ENCODE measurements at places on chromosomes 6 and 20. TPM values are rescaled to one million over a fixed set of nuclear protein-coding genes. Genes with fewer than 3 reads are reported as not detected.

The POU3F2 gene
- polyA plus RNA-seq, result not detected

The PPP1R3D gene
- 5.6 TPM for polyA plus RNA-seq

The PERP gene
- polyA plus RNA-seq, result 41.0 TPM

The OR2H2 gene
- not detected for polyA plus RNA-seq

The SYCP2 gene
- 1.6 TPM for polyA plus RNA-seq

The APOBEC2 gene
- polyA plus RNA-seq, result 72.3 TPM

The LPA gene
- polyA plus RNA-seq, result not detected

The SSTR4 gene
- polyA plus RNA-seq, result not detected

GRCh38 chr6:139857143-139857542 is 482.7 kb upstream of the CITED2 start:
- H3K36me3 ChIP-seq, result no peaks in the 10 kb centered on the region
- H3K27me3 ChIP-seq, result no peaks in the 10 kb centered on the region
- H3K4me1 ChIP-seq, result no peaks in the 10 kb centered on the region
- H3K4me3 ChIP-seq, result no peak overlapping the region
- no peak overlapping the region for H3K27ac ChIP-seq

GRCh38 chr6:47788498-47788884 is 6.7 kb downstream of the OPN5 start:
- no peak for DNase-seq
- H3K27me3 ChIP-seq, result no peaks in the 10 kb centered on the region
- peaks cover 7% of the 10 kb centered on the region for H3K4me1 ChIP-seq
- H3K27ac ChIP-seq, result no peak overlapping the region
- no peaks in the 10 kb centered on the region for H3K36me3 ChIP-seq

DNA sequence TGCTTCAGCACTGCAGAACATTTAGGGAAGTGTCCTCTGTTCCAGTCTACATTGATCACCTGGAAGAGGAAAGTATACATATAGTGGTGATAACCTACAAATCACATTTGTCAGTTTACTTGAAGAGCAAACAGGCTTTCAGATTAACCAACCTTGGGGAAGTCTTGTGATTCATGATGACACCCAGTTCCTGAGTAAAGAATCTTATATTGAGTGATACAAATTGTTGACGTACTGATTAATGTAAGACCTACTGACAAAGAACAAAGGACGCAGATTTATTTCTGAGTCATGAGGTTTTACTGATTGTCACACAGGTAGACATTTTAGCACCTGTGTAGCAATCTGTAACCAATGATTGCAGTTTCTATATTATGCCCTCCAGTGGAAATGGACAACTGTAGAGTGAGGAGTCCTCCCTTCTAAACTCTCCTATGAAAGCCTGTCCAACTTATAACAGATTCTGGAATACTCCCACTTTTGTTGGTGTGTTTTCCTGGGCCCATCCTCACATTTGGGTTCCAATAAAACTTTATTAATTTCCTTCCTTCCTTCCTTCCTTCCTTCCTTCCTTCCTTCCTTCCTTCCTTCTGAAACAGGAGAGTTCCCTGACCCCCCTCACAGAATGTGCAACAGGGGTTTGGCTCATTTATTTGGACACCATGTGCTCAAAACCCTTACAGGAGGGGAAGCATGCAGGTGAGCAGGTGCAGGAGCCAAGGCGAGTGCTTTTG is 113.5 kb downstream of the SLC35B3 start:
- no peaks in the 10 kb centered on the region for H3K27me3 ChIP-seq
- H3K36me3 ChIP-seq, result no peaks in the 10 kb centered on the region
- no peak overlapping the region for H3K4me3 ChIP-seq

DNA sequence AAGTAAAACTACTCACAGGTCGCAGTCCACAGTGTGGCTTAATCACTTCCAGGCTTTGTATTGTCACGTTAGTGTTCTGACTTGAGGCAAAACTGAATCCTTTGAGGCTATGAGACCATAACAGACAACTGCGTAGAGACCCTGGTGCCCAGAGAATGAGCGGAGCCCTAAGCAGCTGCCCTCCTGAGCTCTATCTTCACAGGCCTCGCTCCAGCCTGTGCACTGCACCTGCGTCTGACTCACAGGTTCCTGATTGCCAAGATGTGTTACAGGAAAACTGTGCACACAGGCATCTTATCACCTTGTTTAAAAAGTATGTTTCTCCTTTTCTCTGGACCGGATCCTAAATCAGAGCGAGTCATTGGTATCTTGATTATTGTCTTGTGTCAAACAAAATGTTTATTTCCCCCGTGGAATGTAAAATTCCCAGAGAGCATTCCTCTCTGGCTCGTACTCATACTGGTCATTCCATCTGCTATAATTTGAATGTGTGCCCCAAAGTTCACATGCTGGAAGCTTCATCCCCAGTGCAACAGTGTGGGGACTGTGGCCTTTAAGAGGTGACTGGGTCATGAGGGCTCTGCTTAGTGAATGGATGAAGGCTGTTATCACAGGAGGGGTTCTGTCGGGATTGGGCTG is 25.7 kb downstream of the PRR18 start:
- no peak overlapping the region for H3K27ac ChIP-seq
- no peaks in the 10 kb centered on the region for H3K4me1 ChIP-seq
- no peak overlapping the region for H3K4me3 ChIP-seq
- peaks cover 36% of the 10 kb centered on the region for H3K27me3 ChIP-seq

DNA sequence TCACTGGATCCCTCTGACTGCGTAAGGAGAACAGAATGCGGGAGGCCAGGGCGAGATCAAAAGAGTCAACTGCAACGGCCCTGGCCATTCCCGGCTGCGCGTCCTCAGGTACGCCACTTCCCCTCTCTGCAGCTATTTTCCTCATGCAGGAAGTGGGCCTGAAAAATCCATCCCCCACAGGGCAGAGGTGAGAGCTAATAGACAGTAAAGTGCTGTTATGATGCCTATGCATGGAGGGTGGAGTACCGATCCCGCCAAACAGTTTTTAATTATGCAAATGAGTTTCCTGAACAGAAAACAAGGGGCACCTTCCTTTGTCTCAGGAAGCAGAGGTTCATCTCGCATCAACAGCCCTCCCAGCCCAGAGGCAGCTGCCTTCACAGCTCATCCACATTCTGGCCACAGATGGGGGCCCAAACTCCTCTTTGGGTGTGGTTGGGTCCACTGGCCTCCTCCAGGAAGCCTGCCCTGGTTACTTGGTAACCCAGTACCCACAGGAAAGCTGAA is 9.3 kb downstream of the PREX1 start:
- H3K36me3 ChIP-seq, result no peaks in the 10 kb centered on the region
- H3K27me3 ChIP-seq, result no peaks in the 10 kb centered on the region
- peaks cover 94% of the 10 kb centered on the region for H3K4me1 ChIP-seq

- H3K27me3 ChIP-seq, result no peaks in the 10 kb centered on the region
- H3K36me3 ChIP-seq, result no peaks in the 10 kb centered on the region
- H3K4me1 ChIP-seq, result no peaks in the 10 kb centered on the region
- no peak overlapping the region for H3K27ac ChIP-seq
- H3K4me3 ChIP-seq, result no peak overlapping the region
These were observed 103.4 kb downstream of the SYCP2 start for GRCh38 chr20:59829786-59830664.

DNA sequence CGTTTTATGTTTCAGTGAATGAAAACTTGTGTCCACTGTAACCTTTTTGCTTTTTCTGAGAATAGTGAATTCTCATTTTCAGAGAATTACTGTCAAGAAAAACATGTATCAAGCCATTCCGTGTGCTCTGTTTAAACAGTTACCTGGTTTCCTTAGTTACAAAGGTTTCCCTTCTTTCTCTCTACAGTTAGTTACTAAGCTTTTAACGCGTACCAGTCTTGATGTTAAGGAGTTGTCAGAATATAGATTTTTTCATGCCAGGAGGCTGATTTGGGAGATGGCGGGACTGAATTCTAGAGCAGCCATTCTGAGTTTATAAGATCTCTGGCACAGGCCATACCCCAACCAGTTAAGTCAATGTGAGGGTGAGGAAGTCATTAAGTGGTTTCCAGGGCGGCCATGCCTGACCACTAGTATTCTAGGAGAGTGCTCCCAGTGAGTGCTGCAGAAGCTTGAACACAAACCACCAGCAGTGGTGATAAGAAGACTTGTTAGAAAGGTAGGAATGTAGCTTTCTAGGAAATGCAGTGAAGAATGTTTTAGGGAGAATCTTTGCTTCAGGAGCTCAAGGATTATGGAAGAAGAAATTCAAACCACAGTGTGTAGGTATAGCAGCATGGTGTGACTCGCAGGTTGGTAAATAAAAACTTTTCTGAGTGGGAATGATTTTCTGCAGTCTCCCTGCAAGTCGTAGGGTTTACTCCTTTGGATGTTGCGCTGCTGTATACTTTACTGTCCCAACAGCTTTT is 112.9 kb downstream of the JARID2 start:
- H3K27me3 ChIP-seq, result no peaks in the 10 kb centered on the region
- no peak overlapping the region for H3K4me3 ChIP-seq
- no peak overlapping the region for H3K27ac ChIP-seq
- H3K36me3 ChIP-seq, result no peaks in the 10 kb centered on the region
- peaks cover 22% of the 10 kb centered on the region for H3K4me1 ChIP-seq

GRCh38 chr6:123829302-123829953 is 25.8 kb downstream of the NKAIN2 start:
- no peak overlapping the region for H3K27ac ChIP-seq
- DNase-seq, result no peak
- no peaks in the 10 kb centered on the region for H3K27me3 ChIP-seq

- H3K27ac ChIP-seq, result peak overlapping the region; percentile 91
- H3K4me1 ChIP-seq, result peaks cover 34% of the 10 kb centered on the region
- H3K4me3 ChIP-seq, result no peak overlapping the region
- no peaks in the 10 kb centered on the region for H3K36me3 ChIP-seq
- H3K27me3 ChIP-seq, result no peaks in the 10 kb centered on the region
These were observed 170.8 kb downstream of the BCAS1 start for GRCh38 chr20:53899351-53900167.
